ENCODE measurements at places on chromosomes 13 and 19. TPM values are rescaled to one million over a fixed set of nuclear protein-coding genes. Genes with fewer than 3 reads are reported as not detected.

- H3K36me3 ChIP-seq: peaks cover 1% of the 10 kb centered on the region
- H3K27me3 ChIP-seq: peaks cover 9% of the 10 kb centered on the region
- peaks cover 14% of the 10 kb centered on the region for H3K4me1 ChIP-seq
- no peak for DNase-seq
- no peak overlapping the region for H3K27ac ChIP-seq
- no peak overlapping the region for H3K4me3 ChIP-seq
Observed at GRCh38 chr13:21078501-21078900, 17.1 kb upstream of the LATS2 start.

GRCh38 chr13:43446126-43446525 lies 340.6 kb downstream of the ENOX1 start:
- no peak for DNase-seq
- no peaks in the 10 kb centered on the region for H3K27me3 ChIP-seq
- no peaks in the 10 kb centered on the region for H3K4me1 ChIP-seq
- no peak overlapping the region for H3K4me3 ChIP-seq
- H3K27ac ChIP-seq: no peak overlapping the region
- H3K36me3 ChIP-seq: no peaks in the 10 kb centered on the region

DNA sequence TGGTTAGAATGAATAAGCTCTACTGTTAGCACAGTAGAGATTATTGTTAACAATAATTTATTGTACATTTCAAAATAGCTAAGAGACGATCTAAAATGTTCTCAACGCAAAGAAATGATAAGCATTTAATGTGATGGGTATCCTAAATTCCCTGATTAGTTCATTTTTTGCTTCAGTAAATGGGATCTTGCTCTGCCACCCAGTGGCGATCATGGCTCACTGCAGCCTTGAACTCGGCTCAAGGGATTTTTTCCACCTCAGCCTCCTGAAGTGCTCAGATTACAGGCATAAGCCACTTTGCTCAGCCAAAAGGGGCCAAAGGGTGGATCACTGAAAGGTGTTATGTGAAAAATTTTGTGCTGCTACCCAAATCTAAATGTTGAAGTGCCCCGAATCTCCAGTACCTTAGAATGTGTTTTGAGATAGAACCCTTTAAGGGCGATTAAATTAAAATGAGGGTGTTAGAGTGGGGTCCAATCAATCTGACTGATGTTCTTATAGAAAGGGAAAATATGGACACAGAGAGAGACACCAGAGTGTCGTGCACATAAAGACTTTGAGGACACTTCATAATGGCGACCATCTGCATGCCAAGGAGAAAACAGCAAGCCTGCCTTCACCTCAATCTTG lies 31.5 kb upstream of the ZNF766 start:
- no peak overlapping the region for H3K27ac ChIP-seq
- H3K4me1 ChIP-seq: no peaks in the 10 kb centered on the region
- DNase-seq: peak; percentile 34

DNA sequence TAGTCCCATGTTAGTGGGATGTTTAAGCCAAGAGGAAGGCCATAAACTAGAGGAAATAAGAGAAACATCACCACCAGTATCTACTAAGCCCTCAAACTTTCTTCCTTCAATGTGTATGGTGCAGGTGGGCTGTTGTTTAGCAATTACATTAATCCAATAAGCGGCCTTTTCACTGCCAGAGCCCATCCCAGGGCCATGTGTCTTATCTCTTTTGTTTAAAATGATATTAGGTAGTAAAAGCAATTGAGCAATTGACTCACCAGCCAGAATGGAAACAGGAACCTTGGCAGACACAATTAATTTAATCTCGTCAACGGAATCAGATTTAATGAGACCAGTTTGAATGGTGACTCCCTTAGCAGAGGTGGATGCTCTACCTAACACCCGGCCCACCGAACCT lies 1503.5 kb downstream of the UQCRFS1 start:
- no peaks in the 10 kb centered on the region for H3K4me1 ChIP-seq
- H3K36me3 ChIP-seq: no peaks in the 10 kb centered on the region
- H3K4me3 ChIP-seq: no peak overlapping the region
- DNase-seq: no peak
- no peak overlapping the region for H3K27ac ChIP-seq

DNA sequence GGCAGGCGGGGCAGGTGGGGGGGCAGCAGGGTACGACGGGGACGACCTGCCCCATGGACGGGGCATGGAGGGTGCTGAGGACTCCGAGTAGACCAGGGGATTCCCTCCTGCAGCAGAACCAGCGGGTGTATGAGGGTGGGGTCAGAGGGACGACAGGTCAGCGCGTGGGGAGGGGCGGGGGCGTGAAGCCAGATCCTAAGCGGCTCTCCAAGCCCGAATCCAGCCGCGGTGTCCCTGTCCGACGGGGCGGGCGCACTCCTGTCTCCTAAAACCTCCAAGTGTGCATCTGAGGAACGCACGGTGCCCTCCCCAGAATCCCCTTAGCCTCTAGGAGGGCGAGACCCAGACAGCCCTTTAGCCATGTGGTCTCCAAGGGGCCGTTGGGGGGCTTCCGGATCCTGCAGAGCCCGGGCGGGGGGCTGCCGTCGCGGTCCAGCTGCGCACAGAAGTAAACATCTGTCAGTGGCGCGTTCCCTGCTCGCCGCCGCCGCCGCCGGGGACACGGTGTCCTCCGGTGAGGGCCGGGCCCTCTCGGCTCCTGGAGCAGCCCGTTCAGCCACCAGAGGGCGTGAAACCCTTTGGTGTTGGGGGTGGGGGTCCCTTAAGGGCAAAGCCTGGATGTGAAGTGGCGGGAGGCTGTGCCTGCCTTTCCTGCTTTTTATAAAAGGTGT lies 730 bp downstream of the NRTN start:
- H3K4me3 ChIP-seq: peak overlapping the region; percentile 30
- peaks cover 13% of the 10 kb centered on the region for H3K4me1 ChIP-seq
- peak; percentile 29 for DNase-seq
- no peaks in the 10 kb centered on the region for H3K36me3 ChIP-seq
- H3K27me3 ChIP-seq: peaks cover 32% of the 10 kb centered on the region
- peak overlapping the region; percentile 23 for H3K27ac ChIP-seq

DNA sequence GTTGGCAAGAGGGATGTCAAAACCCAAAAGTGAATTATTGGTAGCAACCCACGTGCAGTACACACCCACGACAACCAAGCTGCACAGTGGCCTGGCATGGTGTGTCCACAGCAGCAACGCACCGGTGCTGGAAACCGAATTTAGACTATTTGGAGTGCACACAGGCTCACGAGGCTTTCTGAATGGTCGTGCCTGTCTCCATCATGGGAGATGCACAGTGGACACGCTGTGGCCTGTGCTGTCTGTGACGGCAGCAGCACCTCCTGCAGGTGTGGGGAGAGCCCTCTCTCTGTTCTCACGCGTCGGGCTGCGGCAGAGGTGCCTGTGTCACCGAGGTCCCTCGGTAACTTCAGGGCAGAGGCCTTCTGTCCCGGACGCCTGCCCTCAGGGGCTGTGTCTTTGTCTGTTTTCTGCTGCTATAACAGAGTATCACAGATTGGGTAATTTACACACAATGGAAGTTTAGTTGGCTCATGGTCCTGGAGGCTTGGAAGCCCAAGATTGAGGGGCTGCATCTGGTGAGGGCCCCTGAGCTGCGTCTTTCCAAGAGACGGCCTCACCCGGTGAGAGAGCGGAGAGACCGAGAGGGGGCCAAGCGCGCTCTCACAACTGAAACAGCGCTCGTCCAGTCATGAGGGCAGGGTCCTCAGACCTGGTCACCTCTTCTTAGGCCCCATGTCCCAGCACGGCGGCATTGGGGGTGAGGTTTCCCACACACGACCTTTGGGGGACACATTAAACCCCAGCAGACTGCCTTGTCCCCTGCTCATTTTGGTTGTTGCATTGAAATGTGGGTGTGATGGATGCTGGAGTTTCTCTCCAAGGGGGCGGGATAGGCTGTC lies 9.1 kb upstream of the MCF2L start:
- H3K27me3 ChIP-seq: no peaks in the 10 kb centered on the region
- no peak overlapping the region for H3K27ac ChIP-seq
- DNase-seq: no peak
- H3K4me3 ChIP-seq: no peak overlapping the region
- H3K4me1 ChIP-seq: no peaks in the 10 kb centered on the region

DNA sequence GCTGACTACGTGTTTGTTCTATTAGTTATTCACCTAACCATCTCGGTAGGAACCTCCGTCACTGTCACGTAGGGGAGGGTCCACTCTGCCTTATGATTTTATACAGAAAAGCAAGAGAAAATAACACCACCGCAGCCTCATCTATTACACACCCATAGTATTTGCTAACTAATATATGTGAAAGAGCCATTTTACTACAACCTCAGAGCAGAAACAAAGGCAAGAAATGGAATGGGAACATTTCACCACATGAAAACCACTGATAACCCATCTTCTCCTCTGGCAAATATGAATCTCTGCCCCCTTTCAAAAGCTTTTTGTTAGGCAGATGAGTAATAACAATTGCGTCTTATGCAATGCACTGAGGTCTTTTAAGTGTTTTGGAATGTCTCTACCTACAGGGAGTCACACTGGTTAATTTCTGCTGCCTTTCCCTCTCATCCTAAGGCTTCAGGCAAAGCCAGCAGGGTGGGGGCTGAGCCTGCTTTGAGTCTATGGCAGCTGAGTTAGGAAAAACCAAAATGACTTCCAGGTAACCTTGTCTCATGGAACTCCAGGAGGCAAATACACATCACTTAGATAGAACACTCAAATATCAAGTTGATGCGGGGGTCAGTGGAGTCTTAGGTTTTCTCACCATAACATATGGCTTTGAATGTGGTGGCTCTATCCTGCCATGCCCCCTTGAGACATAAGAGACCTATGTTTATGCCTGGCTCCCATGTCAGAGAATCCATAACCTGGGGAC lies 15.0 kb downstream of the TSHZ3 start:
- peaks cover 24% of the 10 kb centered on the region for H3K27me3 ChIP-seq
- H3K36me3 ChIP-seq: peaks cover 4% of the 10 kb centered on the region

DNA sequence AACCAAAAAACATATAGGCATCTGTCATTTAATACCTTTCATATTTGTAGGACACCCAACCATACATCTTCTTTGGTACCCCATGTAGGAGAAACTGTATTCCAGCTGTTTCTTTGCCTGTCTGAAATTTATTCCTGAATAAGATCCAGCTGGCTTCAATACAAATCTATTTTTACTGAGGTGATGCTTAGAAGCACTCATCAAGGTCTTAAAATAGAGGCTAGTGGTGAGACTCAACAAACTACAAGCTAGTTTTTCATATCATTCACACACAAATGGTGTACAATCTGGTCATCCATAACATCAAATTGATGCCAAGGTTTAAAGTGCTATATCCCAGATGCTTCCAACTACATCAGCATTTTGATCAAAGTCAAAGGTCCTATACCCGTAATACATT lies 1071.3 kb upstream of the MIR17HG start:
- no peaks in the 10 kb centered on the region for H3K27me3 ChIP-seq
- no peak for DNase-seq

GRCh38 chr13:41465241-41465847 lies 8.0 kb downstream of the RGCC start:
- peaks cover 90% of the 10 kb centered on the region for H3K4me1 ChIP-seq
- peak; percentile 89 for DNase-seq
- no peaks in the 10 kb centered on the region for H3K27me3 ChIP-seq

DNA sequence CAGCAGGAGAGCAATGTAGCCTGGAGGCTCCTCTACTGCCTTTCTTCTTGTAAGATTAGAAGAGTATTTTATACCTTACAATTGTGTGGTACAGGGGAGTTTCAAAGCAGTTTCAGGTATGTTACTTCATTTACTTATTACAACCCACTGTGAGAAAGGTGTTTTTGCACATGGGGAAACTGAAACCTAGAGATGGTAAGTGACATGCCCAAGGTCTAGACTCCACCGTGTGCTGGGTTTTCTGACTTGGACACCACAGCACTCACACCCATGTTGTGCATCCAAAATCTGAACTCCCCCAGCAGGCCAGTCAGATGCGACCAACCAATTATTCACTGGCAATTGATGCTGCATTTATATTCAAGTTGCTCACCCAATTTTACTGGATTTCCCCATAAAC lies 22.8 kb downstream of the ERICH6B start:
- DNase-seq: no peak
- no peaks in the 10 kb centered on the region for H3K36me3 ChIP-seq
- H3K4me1 ChIP-seq: no peaks in the 10 kb centered on the region
- peaks cover 16% of the 10 kb centered on the region for H3K27me3 ChIP-seq

- H3K4me1 ChIP-seq: no peaks in the 10 kb centered on the region
- DNase-seq: no peak
- no peak overlapping the region for H3K4me3 ChIP-seq
- H3K27me3 ChIP-seq: no peaks in the 10 kb centered on the region
Observed at GRCh38 chr13:67017276-67017675, 212.9 kb downstream of the PCDH9 start.

- H3K27ac ChIP-seq: no peak overlapping the region
- H3K27me3 ChIP-seq: no peaks in the 10 kb centered on the region
Observed at GRCh38 chr13:36712770-36713169, 39.0 kb downstream of the SERTM1 start.

DNA sequence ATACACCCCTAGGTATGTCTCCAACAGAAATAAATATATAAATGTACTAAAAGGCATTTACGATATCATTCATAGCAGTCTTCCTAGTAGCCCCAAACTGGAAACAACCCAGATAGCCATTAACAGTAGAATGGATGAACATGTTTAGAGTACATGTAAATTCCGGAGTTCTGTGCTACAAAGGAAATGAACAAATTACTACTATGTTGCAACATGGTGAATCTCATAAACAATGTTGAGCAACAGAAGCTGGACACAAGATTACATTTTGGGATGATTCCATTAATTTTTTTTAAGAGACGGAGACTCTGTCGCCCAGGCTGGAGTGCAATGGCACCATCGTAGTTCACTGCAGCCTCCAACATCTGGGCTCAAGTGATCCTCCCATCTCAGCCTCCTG lies 5.9 kb upstream of the SLC7A10 start:
- H3K4me1 ChIP-seq: no peaks in the 10 kb centered on the region
- H3K27me3 ChIP-seq: peaks cover 14% of the 10 kb centered on the region
- no peak overlapping the region for H3K4me3 ChIP-seq
- H3K36me3 ChIP-seq: no peaks in the 10 kb centered on the region
- DNase-seq: no peak

DNA sequence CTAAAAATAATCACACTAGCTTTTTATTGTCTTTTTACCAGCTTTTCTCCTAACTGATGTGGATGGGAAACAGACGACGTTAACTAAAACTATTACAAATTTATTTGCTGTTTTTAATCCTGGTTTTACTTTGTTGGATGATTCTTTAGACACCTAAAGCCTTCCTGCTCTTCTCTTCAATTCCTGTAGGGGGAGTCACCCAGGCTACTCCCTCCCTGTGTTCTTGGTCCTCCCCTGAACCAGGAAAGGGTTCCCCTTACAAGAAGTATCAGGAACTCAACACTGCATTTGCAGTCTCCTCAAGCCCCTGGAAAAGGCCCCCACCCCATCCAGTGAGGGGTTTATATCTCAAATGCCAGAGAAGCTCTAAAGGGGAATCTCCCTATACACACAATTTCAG lies 206.1 kb downstream of the SUCLA2 start:
- H3K27me3 ChIP-seq: no peaks in the 10 kb centered on the region
- H3K4me1 ChIP-seq: no peaks in the 10 kb centered on the region
- DNase-seq: no peak
- H3K27ac ChIP-seq: no peak overlapping the region

GRCh38 chr19:8643860-8644653 lies 13.6 kb downstream of the NFILZ start:
- H3K27ac ChIP-seq: no peak overlapping the region
- no peaks in the 10 kb centered on the region for H3K36me3 ChIP-seq
- H3K4me1 ChIP-seq: no peaks in the 10 kb centered on the region
- H3K27me3 ChIP-seq: peaks cover 14% of the 10 kb centered on the region
- H3K4me3 ChIP-seq: no peak overlapping the region
- no peak for DNase-seq

- no peak for DNase-seq
- no peak overlapping the region for H3K4me3 ChIP-seq
- H3K4me1 ChIP-seq: no peaks in the 10 kb centered on the region
Observed at GRCh38 chr13:107665926-107666458, 549.3 kb downstream of the LIG4 start.

Gene MAST1
- total RNA-seq: 1.4 TPM

Gene ZNF419
- 3.7 TPM for total RNA-seq

Gene FAM124A
- 0.67 TPM for total RNA-seq

Gene RAB3A
- 11.0 TPM for total RNA-seq
